Activated CD8-positive, alpha-beta T cell treated with anti-CD3 and anti-CD28 coated beads for 36 hours (primary cell): ENCODE measurements at places on chromosomes 7 and 10. TPM values are rescaled to one million over a fixed set of nuclear protein-coding genes. Genes with fewer than 3 reads are reported as not detected.
A peak's percentile ranks its signal among the peaks of the same experiment; 100 is the strongest.

DNA sequence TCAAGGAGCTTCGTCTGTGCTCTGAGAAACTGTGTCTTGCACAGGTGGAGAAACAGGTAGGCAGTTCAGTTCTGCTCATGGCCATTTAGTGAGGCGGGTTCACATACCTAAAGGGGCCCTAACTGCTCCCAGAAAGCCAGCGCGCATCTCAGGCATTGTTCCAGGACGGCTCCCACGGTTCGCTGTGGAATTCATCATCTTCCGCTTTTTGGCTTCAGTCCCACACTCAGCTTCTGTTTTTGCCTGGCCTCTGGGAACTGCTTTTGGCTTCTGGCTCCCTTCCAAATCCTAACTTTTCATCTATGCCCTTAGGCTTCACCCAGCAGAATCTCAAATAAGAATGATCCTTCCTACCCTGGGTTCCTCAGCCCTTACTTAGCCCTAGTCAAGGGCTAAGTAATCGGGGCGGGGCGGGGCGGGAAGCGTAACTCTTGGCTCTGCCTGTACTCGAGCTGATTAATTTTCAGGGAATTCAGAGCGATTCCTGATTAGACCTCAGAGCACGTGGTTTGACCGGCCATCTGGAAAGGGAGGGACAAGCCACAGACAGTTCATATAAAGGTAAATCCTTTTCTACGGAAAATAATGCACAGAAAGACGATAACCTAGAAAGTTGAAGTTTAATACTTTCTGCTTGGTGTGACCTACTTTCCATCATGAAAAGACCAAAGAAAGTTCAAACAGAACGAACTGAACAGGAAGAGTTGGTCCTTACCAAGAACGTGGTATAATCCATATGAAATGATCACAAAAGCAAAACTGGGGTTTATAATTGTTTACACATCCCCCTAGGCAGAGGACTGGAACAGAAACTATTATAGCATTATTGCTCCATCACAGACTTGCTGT, 105.7 kb downstream of the ST8SIA6 start:
- DNase-seq = no peak

DNA sequence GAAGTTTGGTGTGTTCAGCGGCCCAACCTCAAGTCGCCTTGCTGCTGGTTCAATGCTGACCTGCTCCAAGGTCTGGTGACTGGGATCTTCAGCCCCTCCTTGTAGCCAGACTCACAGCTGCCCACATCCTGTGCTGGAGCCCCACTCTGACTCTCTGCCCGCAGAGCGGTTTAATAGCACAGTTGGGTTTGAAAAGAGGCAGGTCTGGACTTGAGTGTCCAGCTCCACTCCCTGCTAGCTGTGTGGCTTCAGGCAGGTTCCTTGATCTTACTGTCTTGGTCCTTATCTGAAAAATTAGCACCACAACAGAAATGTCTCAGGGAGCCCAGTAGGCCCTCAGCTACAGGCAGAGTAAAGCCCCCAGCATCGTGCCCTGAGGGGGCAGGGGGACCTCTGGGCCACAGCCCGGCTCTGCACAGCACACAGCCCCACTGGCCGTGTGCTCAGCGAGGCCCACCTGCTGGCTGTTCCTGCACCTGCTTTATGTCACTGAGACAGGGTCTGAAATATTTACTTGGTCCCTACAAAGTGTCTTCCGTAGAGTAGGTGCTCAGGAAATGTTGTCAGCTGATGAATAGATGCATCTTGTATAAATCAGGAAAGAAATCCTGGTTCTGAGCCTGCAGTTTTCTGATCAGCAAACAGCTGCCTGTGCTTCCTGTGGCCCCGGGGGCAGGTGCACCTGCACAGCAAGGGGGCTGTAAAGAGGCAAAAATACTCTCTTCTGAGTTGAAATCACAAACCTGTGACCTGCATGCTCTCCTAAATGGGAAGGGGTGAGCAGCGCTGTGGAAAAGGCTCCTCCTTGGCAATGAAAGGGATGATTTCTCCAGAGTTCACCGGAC, 155.5 kb downstream of the SVIL start:
- DNase-seq = peak; percentile 31

Gene CHCHD2
- 726 TPM for total RNA-seq

Gene ACTR3C
- total RNA-seq = 2.9 TPM

GRCh38 chr10:12214763-12215218, 18.8 kb downstream of the CDC123 start:
- peak; percentile 45 for DNase-seq
